ENCODE measurements at places on chromosomes 5 and 9.
A peak's percentile ranks its signal among the peaks of the same experiment; 100 is the strongest.

- no peak for DNase-seq
Measured at GRCh38 chr5:74895906-74896305, 29.7 kb upstream of the FAM169A start.

GRCh38 chr5:99005506-99005905 is 76.7 kb upstream of the CHD1 start:
- no peak for DNase-seq

GRCh38 chr5:74206579-74207550 is 433.7 kb downstream of the ENC1 start:
- peak; percentile 46 for DNase-seq

GRCh38 chr5:6900247-6901227 is 187.3 kb downstream of the TENT4A start:
- DNase-seq, result no peak

- no peak for DNase-seq
Measured at GRCh38 chr9:135055181-135055580, 32.3 kb upstream of the OLFM1 start.

DNA sequence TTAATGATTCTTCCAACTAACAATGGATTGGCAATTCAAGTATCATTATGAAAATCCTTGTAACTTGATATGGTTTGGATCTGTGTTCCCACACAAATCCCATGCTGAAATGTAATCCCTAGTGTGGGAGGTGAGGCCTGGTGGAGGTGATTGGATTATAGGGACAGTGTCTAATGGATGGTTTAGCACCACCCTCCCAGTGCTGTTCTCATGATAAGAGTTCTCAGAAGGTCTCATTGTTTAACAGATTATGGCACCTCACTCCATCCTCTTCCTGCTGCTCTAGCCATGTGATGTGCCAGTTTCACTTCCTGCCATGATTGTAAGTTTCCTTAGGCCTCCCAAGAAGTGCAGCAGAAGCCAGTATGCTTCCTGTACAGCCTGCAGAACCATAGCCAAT is 1116.2 kb upstream of the EDIL3 start:
- no peak for DNase-seq

DNA sequence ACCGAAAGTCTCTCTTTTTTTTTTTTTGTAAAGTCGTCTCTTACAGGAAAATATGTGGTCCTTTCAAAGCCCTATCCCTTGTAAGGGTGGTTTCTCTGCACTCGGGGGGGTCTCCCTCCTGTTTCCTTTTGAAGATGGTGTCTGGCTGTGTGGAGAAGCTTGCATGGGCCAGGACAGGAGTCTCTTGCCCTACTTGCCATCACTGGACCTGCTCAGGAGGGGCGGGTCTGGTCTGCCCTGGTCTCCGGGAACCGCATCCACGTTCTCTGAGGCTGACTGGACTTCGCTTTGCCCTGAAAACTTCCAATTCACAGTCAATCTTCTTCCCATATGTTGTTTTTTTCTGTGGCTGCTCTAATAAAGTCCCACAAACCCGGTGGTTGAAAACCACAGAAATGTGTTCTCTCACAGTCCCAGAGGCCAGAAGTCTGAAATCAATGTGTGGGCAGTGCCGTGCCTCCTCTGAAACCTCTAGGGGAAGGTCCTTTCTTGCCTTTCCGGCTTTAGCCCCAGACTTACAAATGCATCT is 92.9 kb upstream of the IER5L start:
- DNase-seq, result no peak

DNA sequence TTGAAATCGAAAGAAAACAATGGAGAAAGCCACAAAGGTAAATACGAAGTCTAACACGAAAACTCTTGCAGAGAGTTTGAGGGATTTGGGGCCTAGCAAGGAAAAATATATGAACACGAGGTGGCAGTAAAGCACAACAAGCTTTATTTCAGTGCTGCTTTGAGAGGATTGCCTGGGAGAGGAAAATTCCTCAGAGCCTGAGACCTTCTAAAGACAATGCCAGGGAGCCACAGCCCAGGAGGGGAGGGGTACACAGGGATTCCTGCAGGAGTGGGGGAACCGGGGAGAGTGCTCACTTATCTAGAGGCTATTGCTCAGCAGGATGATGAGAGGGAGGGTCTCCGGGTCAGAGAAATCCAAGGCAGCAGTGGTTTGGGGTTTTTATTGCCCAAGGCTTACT is 134.9 kb upstream of the ADCY2 start:
- no peak for DNase-seq

DNA sequence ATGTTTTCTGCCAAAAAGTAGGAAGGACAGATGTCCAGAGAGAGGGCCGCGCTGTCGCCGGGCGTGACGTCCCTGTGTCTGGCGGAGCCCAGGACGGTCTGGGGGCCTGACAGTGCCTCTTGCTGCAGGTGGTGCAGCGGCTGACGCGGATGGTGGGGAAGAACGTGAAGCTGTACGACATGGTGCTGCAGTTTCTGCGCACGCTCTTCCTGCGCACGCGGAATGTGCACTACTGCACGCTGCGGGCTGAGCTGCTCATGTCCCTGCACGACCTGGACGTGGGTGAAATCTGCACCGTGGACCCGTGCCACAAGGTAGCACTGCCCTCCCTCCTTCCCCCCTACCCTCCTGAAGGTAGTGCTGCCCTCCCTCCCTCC is 7.8 kb downstream of the NELFB start:
- no peak for DNase-seq

DNA sequence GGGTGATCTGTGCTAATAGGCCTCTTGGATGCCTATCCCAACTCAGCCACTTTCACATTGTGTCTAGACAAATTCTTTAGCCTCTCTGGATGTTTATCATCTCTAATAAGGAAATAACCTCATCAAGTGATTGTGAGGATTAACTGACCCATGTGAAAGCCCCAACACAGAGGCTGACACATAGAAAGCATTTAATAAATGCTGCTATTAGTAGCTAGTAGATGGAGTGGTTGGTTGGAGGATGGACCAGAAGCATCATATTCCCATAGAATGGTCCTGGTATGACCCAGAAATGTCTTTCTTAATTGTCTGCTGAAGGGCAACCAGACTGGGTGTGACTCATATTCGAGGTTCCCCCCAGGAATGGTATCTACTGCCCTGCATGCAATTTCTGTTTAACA is 124.4 kb downstream of the PIK3R1 start:
- no peak for DNase-seq

DNA sequence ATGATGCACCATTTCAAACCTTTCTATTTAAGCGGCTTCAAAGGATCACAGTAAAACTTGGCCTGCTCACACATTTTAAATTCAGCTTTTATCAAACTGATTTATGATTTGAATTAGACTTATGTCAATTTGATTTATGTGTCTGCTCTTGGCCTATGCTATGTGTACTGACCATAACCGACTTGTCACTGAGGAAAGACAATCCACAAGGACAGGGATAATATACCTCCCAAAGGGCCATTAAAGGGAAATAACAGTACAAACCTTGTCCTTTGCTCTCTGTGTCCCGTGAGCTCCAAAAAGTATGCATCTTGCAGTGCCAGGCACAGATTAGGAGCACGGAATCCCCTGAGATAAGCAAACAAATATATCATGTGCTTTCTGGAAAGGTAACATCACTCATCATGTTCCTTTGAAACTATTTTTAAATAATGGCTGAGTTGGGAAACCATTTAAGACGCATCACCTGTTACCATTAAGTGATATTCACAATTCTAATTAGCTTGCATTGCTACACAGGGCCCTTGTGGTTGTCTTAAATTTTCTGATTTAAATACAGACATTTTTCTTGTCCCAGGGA is 31.9 kb upstream of the FTMT start:
- no peak for DNase-seq

DNA sequence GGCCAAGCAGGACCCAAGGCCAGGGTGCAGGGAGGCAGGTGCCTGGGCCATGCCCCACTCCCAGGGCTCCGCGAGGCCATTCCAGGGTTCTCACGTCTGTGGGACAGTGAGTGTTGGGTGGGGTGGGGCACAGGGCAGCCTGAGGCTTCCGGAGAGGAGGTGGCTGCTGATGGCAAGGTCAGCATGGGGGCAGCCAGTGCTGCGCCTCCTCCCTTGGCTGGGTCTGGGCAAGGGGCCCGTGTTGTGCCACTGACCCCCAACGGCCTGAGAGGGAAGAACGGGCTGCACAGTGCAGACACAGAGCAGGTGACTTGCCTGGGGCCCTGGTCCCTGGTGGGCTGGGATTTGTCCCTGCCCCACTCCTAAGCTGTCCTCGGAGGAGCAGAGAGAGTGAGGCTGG is 82.1 kb downstream of the RXRA start:
- no peak for DNase-seq

DNA sequence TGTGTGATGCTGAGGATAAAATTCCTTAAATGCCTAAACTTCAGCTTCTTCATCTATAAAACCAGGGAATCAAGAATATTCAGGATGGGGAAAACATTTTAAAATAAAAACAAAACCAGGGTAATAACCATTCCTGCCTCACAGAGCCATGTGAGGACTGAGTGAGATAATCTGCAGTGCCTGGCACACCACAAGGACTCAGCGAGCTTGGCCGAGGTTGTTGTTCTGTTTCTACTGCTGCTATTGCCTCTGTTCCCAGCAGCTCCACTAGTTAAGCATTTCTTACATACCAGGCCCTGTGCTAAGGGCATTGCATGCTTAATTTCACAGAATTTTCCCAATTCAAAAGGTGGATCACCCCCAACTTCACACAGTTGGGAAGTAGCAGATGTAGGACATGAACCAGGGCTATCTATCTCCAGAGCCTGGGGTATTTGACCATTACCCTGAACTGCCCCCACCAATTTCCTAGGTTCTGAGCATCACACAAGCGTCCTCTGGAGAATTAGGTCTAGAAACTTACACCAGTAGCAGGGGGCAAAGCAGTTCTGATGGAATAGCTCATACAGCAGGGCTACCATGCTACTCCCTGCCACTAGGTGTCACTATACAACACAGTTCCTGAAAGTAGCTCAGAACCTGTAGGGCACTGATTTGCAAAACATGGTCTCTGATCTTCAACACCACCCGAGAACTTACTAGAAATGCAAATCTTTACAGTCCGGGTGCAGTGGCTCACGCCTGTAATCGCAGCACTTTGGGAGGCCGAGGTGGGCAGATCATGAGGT is 74.3 kb downstream of the LRSAM1 start:
- DNase-seq, result no peak

- no peak for DNase-seq
Measured at GRCh38 chr9:88291856-88292255, 96.4 kb upstream of the SPIN1 start.

DNA sequence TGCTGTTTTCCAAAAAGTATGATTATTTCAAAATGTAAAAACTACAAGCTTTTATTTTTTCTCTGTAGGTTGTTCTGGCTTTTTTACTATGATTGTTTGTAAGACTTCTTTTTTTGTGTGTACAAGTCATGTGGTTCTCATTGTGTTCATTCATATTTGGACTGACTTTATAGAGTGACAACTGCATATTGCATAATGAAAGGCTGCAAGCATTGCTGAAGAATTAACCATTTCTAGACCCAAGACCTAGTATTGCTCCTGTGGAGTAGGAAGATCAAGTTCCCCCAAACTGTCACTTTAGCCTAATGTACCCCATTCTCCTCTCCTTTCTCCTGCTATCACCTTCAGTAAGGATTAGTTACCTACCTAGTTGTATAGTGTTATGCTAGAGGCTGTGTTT is 10.0 kb downstream of the MAP1B start:
- DNase-seq, result no peak

- DNase-seq, result no peak
Measured at GRCh38 chr5:59725392-59725767, 168.1 kb downstream of the PDE4D start.

DNA sequence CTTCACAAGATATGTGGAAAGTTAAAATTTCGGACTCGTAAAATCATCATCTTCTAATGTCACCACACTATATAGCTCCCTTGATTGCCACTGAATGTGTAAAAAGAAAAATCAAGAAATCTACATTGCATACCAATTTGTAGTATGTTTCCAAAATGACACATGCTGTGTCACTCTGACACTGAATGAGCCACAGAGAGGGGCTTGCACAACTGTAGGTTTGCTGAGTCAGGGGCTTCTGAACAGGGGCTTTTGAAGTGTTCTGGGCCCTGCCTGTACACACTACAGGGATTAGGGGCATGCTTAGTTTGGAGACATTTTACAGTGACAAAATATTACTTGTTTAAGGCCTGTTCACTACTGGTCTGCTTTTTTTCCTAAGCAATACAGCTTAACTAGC is 234.4 kb upstream of the GRAMD2B start:
- DNase-seq, result no peak

DNA sequence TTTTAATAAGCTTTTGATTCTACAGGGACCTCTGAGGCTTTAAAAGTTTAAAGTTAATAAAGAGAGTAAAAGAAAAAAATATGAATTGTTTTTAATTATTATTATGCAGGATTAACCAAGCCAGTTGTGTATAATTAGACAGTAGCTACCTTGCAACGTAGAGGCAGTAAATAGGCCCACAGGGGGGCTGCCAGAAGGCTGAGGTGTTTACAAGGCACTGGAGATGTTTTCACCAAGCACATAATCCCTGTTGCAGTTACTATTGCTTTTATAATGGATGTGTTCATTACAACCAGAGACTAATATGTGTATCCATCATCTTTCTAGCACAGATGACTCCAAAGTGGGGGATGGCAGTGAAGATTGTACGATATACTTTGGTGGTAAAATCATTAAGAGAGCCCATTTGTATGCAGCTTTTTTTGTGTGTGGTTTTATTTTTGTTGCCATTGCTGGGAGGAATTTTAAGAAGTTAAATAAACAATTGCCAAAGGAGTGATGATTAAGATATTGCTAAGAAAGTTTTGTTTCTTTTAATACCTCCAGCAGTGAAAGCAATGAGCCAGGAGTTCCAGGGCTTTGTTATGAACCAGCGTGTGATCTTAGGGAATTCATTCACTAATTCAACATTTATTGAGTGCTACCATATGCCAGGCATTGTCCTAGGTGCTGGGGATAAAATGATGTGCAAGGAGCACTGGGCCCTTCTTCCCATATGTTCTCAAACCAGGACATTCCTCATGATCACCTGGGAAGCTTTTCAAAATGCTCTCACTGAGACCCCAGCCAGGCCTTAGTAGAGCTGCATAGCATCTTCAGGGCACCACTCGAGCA is 138.7 kb upstream of the EFNA5 start:
- DNase-seq, result no peak

GRCh38 chr5:174423558-174423957 is 300.8 kb upstream of the MSX2 start:
- DNase-seq, result no peak

DNA sequence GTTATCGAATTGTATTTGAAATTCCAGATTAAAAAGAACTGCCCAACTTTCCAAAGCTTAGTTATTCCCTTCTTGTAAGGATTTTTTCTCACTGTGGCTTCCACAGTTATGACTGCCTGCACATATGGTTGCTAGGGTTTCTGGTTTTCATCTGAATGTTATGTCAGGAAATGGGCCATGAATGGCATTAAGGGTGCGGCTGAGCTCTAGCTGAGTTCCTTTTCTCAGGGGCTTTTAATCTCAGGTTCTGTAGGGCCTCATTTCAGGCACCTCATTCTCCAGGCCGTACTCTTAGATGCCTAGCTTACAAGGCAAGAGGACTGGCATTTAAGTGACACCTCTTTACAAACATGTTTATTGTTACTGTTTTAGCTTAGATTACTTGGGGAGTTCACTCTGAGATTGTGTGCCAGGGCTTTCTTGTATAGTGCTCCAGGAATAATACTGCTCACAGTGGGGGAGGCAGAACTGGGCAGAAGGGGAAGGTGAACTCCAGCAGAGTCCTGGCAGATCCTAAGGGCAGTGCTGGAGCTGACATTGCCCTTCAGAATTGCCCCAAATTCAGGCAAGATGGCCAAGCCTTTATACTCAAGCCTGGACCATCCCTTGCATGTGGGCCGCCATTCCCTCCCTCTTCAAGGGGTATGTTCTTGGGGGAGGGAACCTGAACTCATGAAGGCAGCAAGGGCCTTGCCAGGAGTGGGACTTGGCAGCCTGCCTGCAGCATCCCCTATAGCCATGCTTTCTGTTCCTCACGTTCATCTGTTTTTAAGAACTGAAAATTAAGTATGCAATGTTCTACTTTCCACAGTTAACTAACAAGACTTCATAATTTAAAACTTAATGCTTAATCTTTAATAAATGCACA is 111.5 kb downstream of the KDM4C start:
- no peak for DNase-seq

All from substantia nigra (tissue), 51 donors.